ENCODE measurements at places on chromosomes 12 and 14.

- DNase-seq: no peak
Observed at GRCh38 chr14:30317729-30318128, 241.2 kb upstream of the G2E3 start.

DNA sequence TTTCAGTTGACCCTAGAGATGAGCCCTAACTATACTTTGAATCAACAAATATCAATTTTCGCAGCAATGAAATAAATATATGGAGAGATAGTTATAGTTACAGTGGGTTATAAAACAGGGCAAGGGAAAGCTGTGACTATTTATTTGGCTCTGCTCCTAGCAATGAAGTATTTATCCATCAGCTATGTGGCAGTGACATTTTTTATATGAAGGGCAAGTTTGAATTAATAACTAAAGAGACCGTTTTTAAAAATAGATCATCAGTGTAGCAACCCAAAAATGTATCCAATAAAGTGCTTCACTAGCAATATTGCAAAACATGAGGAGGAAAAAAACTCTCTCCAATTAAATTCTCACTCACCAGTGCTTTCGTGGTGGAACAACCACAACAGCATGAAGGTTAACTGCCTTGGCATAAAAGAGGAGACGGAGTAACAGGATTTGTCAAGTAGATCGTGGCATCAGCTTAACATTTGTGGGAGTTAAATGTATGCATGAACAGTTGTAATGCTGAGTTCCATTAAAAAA lies 58.1 kb upstream of the NUDT4 start:
- no peak for DNase-seq

- peak; percentile 94 for DNase-seq
Observed at GRCh38 chr12:54294152-54294952, 6.5 kb downstream of the NFE2 start.

DNA sequence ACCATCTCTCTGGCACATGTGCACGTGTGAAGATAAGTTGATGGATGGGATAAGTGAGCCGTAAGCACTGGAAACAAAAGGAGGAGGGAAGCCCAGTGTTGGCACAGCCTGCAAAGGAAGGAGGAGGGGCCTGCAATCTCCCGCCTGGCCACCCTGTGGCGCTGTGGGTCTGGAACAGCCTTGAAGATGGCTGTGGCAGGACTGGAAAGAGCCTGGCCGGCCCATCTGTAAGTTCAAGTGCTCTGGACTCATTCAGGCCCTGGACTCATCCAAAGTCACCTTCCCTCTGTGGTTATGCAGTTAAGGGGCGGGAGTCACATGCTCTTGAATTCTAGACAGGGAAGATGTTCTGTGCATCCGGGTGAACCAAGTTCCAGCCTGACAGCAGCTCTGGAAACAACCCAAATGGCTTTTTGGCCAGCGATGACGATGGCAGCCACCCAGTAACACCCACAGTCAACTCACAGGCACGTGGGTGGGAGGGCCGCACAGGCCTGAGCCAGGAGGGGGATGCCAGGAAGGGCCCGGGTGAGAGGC lies 50.4 kb downstream of the CHGA start:
- DNase-seq: peak; percentile 31

- DNase-seq: no peak
Observed at GRCh38 chr12:112317481-112317880, 64.8 kb downstream of the HECTD4 start.

All from OCI-M1 (cell line).